CD4-positive, alpha-beta T cell treated with Interleukin-17A for 1 hour (primary cell): ENCODE measurements at places on chromosomes 1 and 21.

DNA sequence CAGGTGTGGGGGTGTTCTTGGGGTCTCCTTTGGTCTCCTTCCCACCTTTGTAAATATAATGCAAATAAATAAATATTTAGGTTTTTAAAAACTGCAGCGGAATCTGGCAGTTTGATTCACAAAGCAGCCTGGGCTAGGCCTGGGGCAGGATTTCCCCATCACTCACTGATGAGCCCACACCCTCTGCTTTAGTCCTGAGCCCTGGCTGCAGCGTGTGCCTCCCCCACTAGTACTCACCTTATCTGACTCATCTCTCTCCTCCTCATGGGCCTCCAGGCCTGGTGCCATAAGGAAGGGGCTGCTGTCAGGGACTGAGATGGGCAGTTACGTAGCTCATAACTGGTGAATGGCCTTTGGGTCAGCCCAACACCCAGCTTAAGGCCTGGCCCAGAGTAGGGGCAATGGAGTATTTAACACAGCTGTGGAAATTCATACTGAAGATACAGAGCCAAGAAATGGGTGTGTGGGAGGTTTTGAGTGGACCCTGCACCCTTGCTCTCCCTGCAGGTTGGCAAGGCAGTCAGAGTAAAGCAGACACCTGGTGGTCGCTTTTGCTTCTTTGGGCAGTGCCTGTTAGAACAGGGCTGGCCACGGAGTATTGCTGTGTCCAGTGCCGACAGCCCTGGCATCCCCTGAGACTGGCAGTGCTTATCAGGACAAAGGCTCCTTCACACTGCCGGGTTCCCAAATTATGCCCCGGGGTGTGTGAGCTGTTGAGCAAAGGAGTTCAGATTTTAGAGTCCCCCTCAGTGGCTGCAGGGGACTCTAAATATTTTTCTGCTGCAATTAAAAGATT lies 39.7 kb downstream of the AZIN2 start:
- no peak for DNase-seq

- no peak for DNase-seq
Measured at GRCh38 chr1:118204105-118204504, 19.1 kb upstream of the SPAG17 start.

DNA sequence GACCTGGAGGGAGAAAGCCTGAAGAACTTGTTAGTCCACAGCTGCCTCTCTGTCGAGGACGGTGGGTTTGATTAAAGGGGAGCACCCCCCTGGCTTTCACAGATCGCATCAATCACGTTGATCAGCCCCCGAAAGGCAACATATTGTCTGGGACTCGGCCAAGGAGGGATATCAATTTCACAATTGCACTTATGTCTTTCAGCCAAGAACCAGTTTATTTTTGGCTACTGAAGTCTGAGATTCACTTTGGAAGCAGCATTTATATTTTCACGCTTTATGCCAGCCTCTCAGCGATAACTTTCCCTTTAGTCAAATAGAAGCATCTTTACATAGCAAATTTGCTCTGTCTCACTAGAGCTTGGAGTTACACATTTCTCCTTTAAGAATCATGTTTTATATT lies 253.2 kb upstream of the RRP15 start:
- DNase-seq = no peak

GRCh38 chr21:26806801-26807295 lies 38.4 kb downstream of the ADAMTS1 start:
- DNase-seq = no peak

DNA sequence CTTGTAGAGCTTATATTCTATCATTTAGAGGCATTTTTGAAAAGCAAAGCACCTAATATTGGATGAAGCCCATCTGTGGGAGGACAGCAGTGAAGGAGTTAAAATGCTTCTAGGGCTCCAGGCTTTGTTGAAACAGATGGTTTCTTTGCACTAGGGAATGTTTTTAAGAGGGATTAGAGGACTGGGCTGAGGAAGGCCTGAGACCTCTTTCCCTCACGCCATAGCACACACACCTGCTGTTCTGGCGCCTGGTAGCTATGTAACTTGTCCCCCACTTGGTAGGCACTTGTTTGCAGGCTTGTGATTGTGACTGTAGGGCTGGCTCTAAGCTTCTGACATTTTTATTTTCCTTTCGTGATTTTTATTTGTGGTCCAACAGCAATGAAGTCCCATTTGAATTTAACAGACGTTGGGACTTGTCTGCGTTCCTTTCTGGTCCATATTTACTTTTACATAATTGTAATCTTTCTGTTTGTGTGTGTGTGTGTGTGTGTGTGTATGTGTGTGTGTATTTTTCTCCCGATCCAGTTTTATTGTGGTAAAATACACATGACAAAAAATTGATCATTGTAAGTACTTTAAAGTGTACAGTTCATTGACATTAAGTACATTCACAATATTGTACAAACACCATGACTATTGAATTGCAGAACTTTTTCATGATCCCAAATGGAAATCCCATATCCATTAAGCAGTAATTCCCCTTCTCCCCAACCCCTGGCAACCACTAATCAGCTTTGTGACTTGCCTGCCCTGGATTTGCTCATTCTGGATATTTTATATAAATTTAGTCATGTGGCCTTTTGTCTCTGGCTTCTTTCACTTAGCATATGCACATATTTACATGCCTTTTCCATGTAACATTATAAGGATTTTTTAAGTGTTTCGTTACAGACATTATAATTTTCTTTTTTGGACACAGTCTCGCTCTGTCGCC lies 33.5 kb upstream of the MACF1 start:
- no peak for DNase-seq

DNA sequence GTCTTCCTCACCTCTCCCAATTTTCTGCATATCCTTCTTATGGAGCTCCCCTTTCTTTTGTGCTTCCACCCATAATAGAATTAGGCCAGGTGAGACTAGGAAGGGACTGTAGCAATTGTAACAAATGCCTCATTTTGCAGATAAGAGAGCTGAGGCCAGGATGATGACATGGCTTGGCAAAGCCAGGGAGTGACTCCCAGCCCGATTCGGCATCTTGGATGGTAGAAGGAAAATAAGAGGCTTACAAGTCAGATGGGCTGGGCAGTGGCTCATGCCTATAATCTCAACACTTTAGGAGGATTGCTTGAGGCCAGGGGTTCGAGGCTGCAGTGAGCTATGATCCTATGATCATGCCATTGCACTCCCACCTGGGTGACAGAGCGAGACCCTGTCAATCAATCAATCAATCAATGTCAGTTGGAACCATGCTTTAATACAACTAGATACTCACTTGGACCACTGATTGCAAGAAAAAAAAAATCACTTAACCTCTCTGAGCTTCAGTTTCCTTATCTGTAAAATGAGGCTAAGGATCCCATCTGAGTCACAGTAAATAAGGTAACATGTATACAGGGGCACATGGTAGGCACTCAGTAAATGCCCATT lies 51.6 kb downstream of the PLEKHA6 start:
- no peak for DNase-seq

DNA sequence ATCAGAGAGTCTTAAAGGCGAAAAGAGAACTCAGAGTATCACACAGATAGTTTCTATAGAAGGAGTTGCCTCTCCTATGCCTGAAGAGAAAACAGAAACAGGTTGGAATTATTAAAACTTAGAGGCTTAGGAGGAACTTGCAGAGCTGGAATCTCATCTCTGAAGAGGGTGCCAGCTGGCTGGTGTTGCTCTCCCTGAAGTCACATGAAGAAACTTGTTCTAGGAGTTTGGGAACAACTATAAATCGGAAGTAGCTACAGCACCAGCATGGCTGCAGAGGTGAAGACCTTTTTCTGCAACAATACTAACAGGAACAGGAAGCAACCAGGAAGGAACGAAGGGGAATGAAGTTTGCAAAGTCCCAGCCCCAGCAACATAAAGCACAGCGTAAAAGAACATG lies 35.8 kb downstream of the FMO3 start:
- DNase-seq = no peak

GRCh38 chr1:191546803-191547202 lies 611.5 kb upstream of the RGS18 start:
- DNase-seq = no peak

- DNase-seq = peak; percentile 91
Measured at GRCh38 chr1:151024540-151025146, 11.7 kb upstream of the BNIPL start.

DNA sequence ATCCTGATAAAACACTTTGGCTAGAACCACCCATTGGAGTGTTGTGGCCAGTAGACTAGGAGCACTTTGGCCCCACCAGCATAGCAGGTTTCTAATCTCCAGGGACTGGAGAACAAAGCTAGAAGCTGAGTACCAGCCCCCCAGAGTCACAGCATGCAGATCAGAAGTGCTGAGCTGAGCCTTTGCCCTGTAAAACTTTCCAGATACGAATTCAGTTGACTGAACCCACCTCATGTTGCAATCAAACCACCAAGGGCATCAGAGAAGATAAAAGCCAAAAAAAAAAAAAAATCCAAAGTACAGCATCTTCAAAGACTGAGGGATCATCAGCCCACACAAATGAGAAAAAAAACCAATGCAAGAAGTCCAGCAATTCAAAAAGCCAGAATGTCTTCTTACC lies 8.7 kb upstream of the CD53 start:
- no peak for DNase-seq

DNA sequence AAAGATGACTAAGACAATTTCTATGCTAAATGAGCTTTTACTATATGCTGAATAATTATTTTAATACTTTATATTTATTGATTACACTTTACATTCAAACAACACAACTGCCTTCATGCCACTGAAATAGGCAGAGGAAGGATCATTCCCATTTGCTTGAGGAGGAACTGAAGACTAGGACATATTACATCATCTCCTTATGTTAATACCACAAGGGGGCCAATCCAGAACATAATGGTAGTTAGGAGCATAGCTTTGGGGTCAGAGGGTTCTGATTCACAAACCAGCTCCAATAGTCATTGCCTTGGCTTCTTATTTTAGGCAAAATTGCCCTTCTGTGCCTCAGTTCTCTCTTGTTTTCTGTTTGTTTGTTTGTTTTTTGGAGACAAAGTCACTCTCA lies 306.5 kb downstream of the KCNH1 start:
- DNase-seq = no peak

DNA sequence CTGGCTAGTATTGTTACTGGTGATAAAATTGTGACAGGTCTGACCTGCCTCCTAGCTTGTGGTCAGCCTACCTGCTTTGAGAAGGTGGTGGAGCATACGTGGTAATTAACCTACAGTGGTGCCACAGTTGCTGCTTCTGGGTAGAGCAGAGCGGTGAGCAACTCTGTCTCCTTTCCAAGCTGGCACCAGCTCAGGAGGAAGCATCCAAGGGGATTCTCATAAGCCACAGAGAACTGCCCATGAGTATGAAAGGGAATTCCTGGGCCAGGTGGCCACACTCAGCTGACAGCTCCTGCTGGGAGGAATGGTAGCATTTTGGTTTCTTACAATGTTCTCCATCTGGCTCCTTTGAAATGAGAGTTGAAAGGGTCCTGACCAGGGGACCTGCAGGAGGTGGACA lies 39.4 kb downstream of the ATP2B4 start:
- no peak for DNase-seq

GRCh38 chr1:40575336-40575735 lies 43.9 kb downstream of the ZNF684 start:
- DNase-seq = no peak

- DNase-seq = no peak
Measured at GRCh38 chr1:217435204-217435603, 195.7 kb downstream of the GPATCH2 start.

DNA sequence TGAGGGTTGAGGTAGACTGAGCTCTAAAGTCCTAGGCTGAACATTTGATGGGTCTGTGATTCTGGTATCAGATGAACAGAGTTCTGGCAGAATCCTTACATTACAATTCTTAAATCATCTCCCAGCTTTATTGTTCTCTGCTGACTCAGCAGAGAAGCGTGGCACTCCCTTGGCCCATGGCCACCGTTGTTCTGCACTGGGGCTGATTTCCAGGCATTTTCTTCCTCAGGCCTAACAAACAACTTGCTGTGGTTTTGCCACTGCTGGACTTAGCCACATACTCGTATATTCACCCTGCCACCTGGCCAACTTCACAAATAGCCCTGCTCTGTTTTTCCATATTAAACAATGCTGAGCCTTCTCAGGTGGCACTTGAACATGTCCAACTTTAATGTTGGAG lies 223.2 kb downstream of the TNR start:
- DNase-seq = no peak

DNA sequence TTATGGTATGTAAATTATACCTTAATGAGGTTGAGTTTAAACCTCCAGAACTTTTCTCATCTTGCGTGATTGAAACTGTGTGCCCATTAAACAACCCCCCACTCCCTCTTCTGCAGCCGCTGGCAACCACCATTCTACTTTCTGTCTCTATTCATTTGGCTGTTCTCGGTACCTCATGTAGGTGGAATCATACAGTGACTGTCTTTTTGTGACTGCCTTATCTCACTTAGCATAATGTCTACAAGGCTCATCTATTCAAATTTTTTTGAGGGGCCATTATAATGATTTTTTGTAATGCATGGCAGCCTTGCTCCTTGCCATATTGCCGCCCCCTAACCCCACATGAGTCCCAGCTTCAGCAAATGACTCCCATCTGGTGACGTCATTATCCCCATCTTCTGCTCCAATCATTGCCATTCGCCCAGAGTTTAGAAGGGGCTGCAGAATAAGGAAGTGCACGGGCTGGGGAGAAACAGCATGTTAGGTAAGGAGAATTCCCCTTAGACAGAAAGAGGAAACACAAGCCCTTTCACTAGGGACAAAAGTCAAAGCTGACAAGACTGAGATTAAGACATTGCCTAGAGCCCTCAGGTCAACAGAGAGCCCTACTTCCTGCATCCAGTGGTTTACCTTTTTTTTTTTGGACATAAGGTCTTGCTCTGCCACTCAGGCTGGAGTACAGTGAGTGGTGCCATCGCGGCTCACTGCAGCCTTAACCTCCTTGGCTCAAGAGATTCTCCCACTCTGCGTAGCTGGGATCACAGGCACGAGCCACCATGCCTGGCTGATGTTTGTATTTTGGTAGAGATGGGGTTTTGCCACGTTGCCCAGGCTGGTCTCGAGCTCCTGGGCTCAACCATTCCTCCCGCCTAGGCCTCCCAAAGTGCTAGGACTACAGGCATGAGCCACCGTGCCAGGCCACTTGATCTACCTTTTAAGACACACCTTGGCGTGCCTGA lies 78.4 kb upstream of the ERRFI1 start:
- DNase-seq = no peak

GRCh38 chr1:115412286-115412685 lies 74.2 kb upstream of the NGF start:
- DNase-seq = no peak

DNA sequence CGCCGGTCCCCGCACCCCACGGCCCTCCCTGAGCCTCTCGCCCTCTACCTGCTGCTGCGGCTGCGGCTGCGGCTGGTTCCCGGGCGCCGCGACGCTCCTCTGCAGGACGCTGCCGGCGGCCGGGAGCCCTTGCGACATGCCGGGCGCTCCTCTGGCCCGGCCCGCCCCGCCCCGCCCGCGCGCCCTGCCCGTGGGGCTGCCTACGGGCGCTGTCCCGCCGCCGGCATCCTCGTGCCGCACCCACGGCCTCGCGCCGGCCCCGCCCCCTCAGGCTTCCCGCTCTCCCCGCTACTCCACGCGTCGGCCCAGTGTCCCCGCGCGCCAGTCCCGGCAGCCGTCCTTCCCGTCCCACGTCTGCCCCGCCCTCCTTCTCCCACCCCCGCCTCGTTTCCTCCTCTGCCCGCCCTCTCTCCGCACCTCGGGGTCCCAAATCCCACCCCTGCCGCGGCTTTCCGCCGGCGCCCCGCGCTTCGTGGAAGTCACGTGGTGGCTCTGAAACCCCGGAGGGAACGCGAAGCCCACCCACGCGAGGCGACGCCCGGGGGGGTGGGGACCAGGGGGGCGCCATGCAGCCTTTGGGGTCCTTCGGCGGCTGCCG lies at the start of gene BATF3:
Gene BATF3 (minus strand): TSS at position 216 of the 598 bp plus-strand sequence. CDS start 78 bp downstream, at position 138.
- peak; percentile 43 for DNase-seq
